Peyer's patch (tissue), 4 donors: ENCODE measurements at places on chromosomes 11 and 22.

GRCh38 chr11:8709002-8709672 is 26.5 kb downstream of the RPL27A start:
- no peak for DNase-seq

DNA sequence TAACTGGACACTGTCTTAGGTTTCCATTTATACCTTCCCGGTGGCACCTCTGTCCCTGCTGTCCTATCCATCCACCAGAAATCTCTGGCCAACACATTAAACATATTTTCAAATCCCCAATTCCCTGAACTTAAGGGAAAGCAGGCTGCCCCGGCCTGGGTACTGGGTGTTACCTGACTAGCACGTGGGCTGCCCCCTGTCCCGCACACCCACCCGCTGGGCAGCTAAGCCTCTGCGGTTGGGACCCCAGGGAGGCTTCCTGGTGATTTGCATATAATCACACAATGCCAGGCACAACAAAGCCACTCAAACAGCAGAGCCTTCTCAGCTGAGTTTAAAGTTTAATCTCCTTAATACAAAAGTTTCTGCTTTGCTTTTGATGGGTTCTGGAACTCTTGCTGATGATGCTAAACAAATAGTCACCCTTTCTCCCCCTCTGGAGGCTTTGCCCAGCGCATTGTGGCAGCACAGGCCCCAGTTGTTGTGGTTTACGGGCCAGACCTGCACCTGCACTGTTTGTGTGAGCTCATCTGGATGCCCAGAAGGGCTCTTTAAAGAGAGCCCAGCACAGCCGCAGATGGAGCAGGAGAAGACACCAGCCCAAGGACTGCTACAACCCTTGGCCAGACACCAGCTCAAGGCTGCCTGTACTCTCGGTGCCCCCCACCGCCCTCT is 59.9 kb upstream of the POU2AF1 start:
- DNase-seq = no peak

- DNase-seq = no peak
Observed at GRCh38 chr11:114317787-114318137, 21.6 kb downstream of the NNMT start.

DNA sequence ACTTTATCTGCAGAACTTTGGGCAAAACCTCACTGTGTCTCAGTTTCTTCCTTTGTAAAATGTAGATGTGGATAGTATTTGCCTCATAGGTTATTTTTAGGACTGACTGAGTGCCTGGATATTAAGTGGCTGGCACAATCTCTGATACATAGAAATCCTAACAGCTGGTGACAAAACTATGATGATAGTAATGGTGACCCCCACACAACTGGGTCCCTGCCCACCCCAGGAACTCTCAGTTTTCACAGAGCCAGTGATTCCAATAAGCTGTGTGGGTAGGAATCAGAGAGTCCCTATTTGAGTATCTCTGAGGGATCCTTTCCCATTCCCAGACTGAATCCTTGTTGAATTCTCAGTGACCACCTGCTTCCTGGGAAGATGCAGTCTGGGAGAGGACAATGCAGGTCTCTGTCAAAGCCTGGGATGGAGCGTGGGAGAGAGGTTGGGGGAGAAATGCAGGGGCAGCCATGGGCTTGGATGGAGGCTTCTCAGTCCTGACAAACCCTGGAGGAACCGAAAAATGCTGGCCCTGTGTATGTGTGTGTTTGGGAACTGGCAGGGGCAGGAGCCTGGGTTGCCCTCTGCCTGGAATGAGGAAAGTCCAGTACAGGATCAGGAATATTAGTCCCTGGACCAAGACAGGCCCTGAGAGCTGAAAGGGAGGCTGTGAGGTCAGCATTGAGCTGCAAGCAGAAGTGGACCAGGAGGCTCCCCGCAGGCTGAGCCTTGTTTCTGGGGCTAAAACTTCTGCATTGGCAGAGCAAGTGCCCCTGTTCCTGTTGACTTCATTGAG is 6.1 kb upstream of the P2RY6 start:
- DNase-seq = no peak

DNA sequence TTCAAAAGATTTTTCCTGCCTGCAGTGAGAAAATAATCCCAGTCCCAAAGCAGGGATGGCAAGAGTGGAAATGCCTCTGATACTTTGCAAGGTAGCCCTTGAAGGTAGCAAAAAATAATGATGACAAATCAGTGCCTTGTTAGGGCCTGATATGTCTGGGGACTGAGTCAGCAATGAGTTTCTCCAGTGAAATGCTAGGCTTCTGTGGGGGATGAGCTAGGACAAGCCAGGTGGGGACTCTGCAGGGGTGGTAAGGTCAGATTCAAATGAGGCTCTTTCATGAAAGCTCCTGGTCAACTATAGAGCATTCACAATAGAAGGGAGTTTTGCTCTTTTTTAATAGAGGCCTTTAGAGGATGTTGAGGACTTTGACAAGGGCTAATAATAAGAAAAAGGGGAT is 77.7 kb downstream of the ME3 start:
- no peak for DNase-seq

- DNase-seq = no peak
Observed at GRCh38 chr22:27245056-27245455, 556.5 kb downstream of the MN1 start.

GRCh38 chr11:46850829-46851380 is 4.8 kb upstream of the CKAP5 start:
- no peak for DNase-seq

GRCh38 chr11:67303132-67303834 is at the start of gene SSH3:
Gene SSH3, plus strand, starts transcription at chr11:67303530. Its CDS starts 96 bp downstream, at chr11:67303626.
- DNase-seq = peak; percentile 94

DNA sequence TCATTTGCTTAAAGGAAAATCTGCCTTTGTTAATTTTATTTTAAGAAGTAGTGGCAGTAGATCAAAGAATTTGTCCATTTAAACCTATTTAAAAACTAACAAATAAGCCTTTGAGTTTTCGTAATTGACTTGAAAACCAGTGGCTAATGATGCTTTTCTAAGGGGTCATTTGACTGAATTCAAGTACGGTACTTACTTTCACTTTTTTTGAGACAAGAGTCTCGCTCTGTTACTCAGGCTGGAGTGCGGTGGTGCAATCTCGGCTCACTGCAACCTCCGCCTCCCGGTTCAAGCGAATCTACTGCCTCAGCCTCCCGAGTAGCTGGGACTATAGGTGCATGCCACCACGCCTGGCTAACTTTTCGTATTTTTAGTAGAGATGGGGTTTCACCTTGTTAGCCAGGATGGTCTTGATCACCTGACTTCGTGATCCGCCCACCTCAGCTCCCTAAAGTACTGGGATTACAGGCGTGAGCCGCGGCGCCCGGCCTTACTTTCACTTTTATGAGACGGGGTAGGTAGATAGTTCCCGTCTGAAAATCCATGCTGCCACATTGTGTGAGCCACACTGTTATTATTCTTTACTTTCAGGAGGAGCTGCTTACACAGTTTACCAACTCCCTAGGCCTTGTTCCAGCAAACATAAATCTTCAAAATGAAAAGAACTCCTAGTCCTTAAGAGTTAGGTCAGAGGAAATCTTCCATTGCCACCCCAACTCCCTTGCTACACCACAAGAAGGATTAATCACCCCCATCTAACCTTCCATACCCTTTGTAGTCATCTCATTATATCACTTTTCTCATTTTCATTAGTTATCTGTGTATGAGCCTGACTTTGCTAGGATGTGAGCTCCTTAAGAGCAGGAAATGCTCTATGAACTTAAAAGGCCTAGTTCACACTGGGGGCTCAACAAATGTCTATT is 926.6 kb upstream of the CCDC90B start:
- DNase-seq = no peak

DNA sequence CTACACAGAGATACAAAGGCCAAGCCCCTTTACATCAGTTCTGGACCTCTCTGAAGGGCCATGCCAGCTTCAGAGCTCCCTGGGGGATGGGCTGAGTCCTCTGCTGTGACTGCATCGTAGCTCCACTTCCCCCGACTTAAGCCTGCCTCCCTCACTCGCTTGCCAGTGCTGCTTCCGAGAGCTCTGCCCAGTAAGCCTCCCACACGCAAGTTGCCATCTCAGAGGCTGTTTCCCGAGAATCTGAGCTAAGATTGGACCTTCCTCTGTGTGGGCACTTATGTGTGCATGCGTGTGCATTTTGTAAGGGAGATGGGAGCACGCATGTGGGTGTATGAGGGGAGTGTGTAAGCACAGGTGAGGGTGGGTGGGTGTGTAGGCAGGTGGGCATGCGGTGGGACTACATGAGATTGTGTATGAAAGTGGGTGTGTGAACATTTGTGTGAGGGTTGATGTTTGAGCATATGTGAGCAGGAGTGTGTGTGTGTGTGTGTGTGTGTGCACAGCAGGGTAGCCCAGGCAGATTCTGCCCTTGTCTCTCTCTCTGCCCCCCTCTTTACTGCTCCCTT is 163.0 kb upstream of the SYT13 start:
- DNase-seq = no peak

GRCh38 chr22:27207907-27208306 is 550.5 kb downstream of the MIAT start:
- no peak for DNase-seq

DNA sequence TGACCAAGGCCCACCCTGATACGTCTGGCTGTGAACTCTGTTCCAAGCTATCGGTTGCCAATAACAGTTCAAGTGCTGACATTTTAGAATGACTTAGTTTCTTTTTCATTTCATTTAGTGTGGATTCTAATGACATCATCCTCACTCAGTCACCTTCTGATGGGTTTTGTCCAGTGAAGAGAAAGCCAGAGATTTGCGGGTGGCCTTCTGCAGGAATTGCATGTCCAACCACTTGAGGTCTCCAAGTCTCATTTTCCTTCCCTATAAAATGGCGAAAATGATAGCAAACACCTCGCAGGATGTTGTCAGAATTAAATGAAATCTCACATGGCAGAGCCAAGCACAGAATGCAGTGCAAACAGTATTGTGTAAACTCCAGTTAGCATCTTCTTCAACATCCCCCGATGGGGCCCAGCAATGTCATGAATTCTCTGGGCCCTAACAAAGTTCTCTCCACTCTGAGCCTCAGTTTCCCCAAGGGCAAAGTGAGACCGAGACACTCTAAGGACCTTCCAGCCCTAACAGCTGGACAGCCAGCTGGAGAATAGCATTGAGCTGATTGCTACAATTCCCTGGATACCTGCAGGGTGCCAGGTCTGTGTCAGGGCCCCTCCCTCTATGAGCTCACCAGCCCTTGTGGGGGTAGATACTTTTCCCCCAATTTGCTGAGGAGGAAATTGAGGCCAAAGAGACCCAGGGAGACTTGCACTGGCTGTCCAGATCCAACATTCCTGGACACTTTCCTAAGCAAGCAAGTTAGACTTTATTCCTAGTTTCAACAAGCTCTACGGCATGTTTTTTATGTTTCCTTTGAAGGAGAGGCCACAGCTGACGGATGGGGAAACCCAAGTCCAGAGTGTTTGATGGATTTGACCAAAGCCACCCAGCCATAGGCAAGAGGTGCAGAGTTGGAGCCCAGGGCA is 286.7 kb downstream of the MN1 start:
- DNase-seq = no peak

DNA sequence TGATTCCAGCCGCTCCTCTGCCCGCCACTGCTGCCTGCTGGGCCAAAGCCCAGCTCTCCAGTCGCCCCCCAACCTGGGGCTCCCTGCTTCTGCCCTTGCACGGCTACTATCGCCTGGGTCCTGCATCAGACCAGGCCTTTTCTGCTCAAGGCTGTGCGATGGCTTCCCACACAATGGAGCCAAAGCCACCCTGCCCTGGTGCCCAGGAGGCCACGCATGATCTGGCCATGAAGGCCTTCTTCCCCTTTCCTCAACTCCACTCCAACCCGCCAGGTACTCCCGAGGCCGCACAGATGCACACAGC is 45.8 kb downstream of the SGSM3 start:
- DNase-seq = no peak
